Activated CD4-positive, CD25-positive, alpha-beta regulatory T cell treated with anti-CD3 and anti-CD28 coated beads, Interleukin-2, amount 50 U/mL, for 16 hours (primary cell): ENCODE measurements at places on chromosomes 5 and 9.

DNA sequence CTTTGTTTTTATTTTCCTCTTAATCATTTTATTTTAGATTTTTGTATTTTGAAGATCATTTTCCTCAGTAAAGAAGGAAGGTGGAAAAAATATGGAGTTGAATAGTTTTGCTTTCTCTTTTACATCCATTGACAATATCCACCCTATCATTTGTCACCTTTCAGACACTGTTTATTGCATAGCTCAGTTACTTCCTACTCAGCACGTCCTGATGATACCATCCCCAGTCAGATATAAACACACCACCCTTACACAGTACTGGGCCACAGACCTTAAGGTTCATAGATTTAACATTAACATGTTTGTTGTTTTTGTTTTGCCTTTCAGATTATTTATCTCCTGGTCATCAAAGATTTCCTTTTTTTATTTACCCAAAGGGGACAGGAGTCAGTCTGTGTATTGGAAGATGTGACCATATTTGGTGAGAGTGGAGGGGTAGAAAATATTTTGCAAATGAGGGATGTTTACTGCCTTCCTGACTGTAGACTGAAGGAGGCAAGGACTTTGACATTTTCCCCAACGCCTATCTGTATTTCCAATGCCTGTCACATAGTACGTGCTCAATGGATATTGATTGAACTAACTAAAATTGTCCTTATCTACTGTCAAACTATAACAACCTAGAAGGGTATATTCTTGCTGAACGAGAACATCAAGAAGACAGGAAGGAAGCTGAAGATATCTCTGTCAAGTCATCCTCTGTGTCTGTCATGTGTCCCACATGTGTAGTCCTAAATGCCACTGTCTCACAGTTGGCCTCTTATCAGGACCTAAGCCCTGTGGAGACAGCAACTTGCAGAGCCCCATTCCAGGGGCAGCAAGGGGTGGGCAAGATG, 15.6 kb downstream of the STX17 start:
- no peak for DNase-seq

DNA sequence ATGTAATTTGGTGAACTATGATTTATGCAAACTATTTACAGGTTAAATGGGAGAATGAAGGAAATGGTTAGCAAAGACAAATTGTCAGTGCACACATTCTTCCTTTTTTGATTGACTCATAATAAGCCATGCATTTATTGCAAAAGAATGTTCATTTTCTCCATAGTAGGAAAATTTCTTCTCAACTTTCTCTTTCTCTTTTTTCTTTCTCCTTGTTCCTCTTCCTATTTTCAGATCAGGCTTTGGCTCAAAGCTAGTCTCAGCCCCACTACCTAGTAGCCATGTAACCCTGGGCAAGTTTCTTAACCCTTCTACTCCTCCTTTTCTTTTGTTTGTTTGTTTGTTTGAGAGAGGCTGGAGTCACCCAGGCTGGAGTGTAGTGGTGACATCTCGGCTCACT, 156.6 kb downstream of the PIK3R1 start:
- no peak for DNase-seq

DNA sequence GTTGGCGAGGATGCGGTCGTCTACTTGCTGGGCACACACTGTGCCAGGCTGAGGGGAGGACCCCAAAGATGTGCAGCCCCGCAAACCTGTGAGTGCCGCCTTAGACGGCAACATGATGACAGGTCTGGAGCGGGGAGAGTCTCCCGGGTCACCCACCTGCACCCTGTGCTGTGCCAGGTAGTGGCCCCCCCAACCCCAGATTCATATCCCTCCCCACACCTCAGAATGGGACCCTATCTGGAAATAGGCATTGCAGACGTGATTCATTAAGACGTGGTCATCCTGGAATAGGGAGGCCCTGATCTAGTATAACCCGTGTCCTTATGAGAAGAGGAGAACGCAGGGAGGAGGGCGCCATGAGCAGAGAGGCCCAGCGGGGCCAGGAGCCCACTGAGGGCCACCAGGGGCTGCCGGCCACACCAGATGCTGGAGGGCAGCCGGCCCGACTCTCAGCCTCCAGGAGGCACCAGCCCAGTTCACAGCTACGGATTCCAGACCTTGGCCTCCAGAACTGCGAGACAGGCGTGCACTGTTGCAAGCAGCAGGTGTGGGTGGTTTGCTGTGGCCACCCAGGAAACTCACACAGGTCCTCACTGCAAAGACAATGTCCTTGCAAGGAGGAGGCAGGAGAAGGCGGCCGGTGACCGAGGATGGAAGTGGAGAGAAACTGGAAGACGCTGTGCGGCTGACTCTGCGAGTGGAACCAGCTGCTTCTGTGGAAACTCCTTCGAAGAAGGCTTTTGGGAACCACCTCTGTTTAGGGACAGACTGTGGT, 131.9 kb upstream of the LPCAT1 start:
- no peak for DNase-seq

DNA sequence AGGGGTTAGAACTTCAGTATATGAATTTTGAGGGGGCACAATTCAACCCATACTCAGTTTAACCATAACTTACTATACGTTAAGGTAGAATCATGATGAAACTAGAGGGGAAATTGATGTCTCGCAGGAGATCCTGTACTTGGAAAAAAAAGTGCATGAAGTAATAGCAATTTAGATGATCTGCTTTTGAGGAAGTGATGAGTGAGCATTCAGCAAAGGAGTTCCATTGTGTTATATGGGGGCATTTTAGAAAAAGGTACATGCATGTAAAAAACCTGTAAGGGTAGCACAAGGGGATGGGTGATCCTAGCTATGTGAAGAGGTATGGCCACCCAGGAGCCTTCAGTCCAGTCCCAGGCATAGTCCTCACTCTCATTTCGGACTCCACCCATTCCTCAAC, 14.8 kb upstream of the TMC1 start:
- no peak for DNase-seq

- DNase-seq, result no peak
These were observed 632.5 kb upstream of the ST8SIA4 start for GRCh38 chr5:101535626-101536025.

GRCh38 chr5:17183831-17184230, 33.6 kb upstream of the BASP1 start:
- no peak for DNase-seq

DNA sequence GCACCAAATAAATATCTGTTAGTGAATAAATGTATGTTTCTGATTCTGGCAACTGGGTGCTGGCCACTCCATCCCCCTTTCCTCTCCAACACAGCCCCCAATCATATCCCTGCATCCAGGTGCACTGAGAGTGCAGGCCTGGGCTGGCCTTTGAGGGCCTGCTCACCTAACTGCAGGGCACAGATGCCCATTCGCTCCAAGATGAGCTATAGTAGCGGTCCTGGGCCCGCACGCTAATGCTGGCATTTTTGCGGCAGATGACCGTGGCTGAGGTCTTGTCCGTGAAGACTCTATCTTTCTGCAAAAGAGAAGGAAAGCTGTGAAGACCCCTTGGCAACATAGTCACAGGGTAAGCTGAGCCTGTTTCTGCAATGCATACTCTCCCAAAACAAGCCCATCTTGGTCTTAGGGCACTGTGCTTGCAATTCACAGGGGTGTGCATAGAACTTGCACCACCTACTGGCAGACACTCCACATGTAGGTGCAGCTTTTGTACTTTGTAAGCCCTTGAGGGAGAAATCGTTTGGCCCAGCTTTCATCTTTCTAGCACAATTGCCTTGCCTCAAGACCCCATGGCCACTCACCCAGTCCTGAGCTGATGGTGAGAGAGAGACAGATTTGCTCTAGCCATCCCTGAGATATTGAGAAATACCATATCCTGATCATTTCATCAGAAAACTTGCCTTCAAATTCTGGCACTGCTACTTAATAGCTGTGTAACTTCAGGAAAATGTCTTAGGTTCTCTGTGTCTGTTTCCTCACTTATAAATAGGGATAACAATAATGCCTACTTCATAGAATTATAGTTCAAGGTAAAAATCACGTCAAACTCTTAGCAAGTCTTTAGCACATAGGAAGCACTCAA, 13.5 kb downstream of the IL12B start:
- DNase-seq, result no peak

DNA sequence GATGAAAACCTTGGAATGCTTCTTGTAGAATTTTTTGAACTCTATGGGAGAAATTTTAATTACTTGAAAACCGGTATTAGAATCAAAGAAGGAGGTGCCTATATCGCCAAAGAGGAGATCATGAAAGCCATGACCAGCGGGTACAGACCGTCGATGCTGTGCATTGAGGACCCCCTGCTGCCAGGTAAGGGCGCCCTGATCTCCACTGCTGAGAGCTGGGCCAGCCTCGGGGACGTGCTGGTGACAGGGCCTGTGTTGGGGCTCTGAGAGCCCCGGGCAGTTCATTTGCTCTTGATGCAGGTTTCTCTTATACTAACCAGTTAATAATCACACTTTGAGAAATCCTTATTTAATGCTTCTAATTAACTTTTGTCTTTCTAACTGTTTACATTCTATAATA, 33.0 kb downstream of the TENT4A start:
- no peak for DNase-seq

- no peak for DNase-seq
These were observed 129.8 kb downstream of the NXNL2 start for GRCh38 chr9:88664773-88665172.

DNA sequence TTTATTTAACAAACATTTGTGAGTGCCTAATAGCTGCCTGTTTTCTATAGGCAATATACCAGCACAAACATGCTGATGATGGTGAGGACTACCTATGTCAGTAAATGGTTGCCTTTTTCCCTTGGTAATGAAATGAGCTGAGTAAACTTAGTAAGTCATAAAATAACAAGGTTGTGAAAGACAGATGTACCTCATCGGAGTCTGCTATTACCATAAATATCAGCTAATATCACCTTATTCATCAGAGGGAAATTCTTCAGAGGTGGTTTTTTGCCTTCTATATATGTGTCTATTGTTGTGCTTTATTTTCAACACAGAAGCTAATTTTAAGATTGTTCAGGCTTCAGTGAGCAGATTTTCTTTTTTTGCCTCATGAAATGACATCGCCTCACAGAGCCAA, 1040.5 kb downstream of the DTWD2 start:
- DNase-seq, result no peak

GRCh38 chr5:147918101-147918685, 11.9 kb upstream of the C5orf46 start:
- no peak for DNase-seq

DNA sequence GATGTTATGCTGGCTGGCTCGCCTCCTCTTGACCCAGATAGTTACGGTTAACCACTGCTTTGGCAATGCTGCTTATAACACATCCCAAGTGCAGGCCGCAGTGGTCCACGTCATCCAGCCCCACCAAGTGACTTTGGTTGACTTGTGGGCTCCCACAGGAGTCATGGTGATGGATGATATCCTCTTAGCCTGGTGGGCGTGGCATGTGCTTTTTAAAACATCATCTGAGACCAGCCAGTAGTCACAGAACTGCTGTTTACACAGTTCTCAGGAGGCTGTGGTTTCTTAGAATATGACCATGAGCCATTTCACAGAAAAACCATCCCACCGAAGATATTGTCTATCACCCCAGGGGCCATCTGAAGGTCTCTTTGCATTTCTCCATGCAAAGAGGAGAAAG, 216.9 kb downstream of the SH3GL2 start:
- DNase-seq, result no peak

DNA sequence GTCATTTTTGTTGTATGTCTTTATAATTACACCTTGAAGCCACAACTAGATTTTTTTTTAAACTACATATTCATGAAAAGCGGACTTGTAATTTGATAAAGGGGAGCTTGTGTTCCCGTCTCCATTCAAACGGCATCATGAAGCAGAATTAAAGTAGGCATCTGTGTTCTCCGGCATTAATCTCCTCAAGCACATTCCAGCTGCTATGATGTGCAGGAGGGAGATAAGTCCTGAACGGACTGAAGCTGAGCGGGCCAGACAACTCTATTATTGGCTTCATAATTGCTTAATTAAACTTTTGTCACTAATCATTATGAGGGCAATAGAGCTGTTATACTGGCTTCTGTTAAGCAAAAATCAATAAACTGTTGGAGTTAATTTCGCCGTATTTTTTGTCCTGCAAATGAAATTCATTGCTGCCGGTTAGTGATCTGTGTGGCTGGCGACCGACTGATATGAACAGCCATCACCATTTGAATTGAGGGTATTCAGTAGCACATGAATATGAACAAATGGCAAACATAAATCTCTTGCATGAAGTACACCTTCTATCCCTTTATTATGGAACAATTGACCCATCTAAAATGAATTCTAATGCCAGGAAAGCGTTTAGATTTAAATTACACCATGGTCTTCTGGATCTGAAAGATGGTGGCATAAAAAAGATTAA, 408.8 kb upstream of the IRX1 start:
- DNase-seq, result no peak

DNA sequence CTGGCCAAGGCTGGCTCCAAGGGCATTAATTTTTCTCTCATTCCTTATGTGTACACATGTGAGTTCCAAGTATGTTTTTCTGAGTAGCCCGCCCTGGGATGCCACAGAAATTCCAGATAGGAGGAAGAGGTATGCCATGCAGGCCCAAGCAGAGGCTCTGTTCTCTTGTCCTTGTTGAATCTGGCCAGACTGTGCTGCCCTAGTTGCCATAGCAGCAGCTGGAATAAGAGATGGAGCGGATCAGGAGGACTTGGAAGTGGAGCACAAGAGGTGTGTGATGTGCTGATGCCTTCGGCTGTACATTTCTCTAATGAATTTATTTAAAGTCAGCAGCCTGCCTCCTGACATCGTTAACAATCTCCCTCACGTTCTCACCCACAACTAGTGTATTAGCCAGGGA, 235.6 kb upstream of the RPS23 start:
- DNase-seq, result no peak
